ENCODE measurements at places on chromosomes 11 and 22.

GRCh38 chr22:22372086-22372485, 127.5 kb downstream of the VPREB1 start:
- no peak for DNase-seq

DNA sequence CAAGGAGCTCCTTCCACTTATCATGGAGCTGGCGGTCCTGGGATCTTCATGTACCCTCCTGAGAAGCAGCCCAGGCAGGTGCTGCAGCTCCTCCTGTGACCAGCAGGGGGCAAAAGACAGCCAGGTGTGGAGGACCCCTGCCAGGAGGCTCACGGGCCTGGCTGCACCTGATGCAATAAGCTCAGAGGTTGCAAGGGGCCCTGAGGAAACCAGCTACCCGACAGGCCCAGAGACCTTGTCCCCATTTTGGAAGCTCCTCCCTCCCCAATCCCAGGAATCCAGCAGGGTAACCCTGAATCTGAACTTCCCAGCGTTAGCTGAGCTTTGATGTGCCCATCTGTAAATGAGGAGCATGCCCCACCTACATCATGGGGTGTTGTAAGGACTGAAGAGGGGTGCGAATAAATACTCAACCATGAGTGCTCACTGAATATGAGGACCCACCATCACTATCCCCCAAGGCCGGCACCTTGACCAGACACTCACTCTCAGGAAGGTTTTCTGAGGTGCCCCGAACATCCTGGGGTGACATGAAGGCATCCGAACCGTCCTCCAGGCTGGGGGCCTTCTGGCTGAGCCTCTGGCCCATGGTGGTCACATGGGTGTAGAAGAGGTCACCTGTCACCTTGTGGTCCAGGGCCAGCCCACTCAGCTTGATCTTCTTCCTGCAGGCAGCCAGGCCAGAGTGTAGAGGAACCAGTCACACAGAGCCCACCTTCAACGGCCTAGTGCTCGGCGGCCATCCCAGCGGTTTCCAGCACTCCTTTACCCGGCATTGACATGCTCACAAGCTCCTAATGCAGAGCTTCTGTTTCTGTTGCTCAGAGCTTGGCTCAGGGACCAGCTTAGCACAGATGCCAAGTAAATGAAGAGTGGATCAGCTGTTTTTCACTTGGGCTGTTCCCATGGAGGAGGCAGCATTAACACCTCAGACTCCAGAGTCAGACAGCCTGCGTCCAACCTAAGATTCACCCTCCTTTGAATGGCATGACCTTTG, 21.7 kb downstream of the SLC43A1 start:
- peak; percentile 56 for DNase-seq

- no peak for DNase-seq
Measured at GRCh38 chr11:68375766-68376165, 63.4 kb downstream of the LRP5 start.

DNA sequence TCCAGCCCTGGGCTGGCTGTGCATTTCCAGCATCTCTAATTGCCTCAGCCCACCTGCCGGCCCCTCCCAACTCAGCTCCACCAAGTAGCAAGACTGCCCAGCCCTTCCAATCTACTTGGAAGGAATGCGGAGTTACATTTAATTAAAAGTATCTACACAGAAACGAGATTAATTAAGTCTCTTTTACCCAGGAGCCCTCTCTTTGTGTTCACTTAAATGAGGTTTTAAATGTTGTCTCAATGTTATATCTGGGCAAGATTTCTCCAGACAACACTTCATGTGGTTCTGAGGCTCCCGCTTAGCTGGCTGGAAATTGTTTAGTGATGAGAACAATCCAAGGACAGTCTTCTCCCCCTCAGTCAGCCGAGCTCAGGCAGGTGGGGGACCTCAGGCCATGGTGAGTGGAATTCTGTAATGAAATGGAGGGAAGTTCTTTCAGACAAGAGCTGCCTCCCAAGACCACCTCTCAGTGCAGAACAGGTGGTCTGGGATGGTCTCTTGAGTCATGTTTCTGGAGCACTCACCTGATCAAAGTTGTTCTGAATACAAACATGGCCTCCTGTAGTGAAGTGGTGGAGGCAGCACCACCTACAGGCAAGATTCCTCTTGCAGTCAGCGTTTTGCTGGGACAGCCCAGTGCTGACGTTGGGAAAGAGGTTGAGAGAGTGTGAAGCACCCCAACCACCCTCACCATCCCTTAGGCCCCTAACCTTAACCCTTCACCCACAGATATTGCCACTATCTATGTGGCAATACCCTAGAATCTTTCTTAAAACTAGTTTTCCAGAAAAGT, 371.6 kb downstream of the CADM1 start:
- no peak for DNase-seq

DNA sequence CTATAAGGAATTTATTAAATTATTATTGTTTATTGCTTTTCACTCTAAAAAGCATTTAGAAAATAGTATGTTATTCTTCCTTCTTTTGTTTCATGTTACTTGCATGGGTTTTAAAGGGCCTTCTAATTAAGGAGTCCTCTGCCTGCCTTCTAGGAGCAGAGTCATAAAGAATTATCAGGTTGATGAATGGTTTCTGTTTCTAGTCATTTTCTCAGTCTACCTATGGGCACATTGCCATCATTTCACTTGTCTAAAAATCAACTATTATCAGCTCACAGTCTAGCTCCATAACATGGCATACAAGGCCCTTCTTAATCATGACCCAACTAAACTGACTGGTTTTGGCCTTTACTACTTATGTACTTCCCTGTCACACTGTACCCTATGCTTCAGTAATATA, 16.2 kb downstream of the DYNC2H1 start:
- no peak for DNase-seq

DNA sequence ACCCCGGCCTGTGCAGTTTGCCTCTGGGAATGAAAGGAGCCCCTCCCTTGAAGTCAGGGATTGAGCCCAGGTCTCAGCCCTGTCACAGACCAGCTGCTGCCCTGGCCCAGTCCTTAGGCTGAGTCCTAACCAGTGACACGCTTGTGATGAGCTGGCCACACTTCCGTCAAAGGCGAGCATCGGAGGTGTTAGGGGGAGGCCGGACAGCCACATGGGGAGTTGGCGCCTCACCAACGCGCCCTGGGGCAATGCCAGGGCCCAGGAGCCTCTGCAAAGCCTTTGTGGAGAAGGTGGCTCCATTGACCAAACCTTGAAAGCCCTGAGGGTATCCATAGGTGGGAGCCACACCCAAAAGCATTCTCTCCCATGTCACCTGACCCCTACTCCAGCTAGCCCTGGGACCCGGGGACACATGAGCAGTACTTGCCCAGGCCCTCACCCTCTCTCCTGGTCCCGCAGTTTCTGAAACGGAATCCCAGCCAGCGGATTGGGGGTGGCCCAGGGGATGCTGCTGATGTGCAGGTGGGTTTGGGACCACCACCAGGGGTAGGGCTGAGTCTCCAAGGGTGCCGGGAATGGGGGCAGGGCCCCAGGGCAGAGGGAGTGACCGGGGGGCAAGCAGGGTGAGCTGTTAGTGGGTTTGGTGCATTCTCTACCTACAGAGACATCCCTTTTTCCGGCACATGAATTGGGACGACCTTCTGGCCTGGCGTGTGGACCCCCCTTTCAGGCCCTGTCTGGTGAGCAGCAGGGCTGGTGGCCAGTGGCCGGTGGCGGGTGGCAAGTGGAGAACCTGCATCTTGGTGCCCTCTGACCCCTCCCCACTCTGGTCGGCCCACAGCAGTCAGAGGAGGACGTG, 3.7 kb downstream of the PTPRCAP start:
- no peak for DNase-seq

GRCh38 chr11:18615628-18616392, 16.2 kb downstream of the MISFA start:
- no peak for DNase-seq

DNA sequence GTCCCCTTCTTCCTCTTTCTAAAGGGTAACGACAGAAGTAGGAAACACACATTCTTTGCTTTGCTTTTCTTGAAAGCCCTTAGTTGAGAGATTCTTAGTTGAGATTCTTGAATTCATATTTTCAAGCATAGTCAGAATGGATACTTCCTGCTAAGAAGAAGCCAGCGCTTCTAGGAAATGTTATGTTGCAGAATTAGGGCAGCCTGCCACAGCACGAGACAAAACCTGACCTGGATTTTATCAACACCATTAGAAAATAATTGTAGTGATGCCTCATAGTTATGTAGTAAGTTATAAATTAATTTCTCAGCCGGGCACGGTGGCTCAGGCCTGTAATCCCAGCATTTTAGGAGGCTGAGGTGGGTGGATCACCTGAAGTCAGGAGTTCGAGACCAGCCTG, 37.9 kb upstream of the NUP160 start:
- DNase-seq = no peak

- DNase-seq = no peak
Measured at GRCh38 chr11:117380676-117381075, 53.0 kb downstream of the CEP164 start.

- DNase-seq = no peak
Measured at GRCh38 chr22:41048791-41049717, 43.3 kb upstream of the EP300 start.

DNA sequence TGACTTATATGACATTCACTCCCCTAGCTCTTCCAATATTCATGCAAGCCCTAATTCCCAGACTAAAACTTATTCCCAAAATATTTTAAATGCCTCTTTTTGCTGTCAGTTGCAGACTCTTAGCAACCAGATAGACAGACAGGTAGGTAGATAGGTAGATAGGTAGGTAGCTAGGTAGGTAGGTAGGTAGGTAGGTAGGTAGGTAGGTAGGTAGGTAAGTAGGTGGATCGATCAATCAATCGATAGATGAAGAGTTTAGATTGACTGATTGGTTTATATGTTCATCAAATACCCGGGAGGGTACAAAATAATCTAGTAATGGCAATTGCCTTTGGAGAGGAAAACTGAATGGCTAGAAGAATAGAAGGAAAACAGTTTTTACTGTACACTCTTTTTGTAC, 86.3 kb downstream of the TTC28 start:
- DNase-seq = no peak

DNA sequence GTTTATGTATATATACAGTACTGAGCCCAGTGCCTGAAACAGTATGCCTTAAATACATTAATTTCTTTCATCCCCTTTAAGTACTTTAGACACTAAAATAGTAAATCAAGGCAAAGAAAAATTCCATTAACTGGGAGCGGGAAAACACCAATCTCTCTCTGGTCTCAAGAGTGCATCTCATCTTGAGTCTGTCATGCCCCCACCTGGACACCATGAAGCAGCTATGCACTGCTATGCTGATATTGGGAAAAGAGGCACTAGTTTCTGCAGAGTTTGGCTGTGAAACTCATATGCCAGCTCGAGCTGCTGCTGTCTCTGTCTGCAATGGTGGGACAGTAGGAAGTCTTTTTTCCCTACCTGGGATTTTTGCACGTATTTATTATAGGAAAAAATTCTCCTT, 754.4 kb upstream of the RAG2 start:
- no peak for DNase-seq

DNA sequence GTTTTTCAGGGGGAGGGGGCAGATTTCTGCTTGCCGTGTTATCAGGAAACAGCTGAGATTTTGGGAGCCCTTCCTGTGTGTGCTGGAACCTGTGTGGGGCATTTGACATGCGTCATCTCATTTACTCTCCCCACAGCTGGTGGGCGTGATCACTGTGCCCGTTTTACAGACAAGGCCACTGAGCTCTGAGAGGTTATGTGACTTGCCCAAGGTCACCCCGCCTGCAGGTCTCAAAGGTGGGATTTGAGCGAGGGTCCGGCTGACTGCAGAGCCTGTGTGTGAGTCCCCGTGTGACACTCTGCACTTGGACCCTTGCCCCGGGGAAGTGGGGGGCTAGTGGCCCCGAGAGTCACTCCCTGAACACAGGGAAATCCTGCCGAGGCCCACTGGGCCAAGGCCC, 48.5 kb upstream of the GCAT start:
- no peak for DNase-seq

DNA sequence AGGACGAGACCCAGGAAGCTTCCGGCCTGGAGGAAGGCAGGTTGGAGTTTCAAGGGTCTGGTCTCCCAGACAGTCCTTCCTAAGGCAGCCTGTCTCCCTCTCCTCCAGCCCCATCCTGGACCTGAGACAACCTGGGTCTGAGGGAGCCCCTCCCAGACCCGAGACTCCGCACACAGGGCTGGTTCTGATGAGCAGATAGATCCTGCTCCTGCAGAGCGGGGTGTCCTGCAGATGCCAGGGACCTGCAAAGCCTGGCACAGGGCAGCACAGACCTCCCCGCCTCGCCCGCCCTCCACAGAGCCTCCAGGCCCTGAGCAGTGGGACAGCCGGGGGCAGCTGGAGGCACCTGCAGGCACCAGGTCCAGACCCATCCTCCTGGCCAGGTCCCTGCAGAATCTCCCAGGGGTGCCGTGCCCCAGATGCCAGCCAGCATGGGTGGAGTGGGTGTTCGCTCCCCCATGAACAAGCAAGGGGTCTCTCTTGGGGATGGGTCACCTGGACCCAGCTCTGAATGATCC, 7.8 kb downstream of the PIM3 start:
- DNase-seq = no peak

DNA sequence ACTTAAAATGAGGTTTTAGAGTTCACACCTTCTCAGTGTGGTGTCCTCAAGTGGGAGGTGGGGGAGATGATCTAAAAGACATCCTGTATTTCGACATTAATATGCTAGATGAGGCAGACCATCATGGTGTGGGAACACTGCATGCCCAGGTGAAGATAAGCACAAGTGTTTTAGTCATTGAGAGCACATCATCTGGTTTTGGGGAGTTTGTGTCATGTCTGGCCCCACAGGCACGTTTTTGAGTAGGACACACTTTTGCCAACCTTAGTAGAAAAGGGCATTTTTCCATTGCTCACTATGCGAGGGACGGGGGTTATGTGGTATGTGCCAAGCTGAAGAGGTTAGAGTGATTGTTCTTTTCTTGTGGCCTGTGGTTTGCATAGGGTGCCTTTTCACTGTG, 189.3 kb downstream of the DBX1 start:
- peak; percentile 24 for DNase-seq

DNA sequence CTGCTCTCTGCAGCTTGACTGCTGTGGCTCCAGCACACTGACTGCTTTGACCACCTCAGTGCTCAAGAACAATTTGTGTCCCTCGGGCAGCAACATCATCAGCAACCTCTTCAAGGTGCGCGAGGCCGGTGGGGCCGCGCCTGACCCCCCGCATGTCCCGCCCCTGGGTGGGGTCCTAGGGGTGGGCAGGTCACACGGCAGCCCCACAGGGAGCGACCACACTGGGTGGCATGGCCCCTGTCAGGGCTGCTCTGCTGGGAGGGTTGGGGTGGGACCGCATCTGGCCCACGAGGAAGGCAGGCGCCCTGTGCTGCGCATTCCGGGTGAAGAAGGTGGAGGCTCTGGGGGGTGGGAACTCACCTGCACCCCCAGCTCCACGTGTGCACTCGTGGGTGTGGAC, 4.7 kb upstream of the TSSC4 start:
- DNase-seq = no peak

- DNase-seq = no peak
Measured at GRCh38 chr11:66268952-66269905, 790 bp downstream of the RAB1B start.

GRCh38 chr22:19207401-19207808, 28.9 kb upstream of the SLC25A1 start:
- DNase-seq = no peak

DNA sequence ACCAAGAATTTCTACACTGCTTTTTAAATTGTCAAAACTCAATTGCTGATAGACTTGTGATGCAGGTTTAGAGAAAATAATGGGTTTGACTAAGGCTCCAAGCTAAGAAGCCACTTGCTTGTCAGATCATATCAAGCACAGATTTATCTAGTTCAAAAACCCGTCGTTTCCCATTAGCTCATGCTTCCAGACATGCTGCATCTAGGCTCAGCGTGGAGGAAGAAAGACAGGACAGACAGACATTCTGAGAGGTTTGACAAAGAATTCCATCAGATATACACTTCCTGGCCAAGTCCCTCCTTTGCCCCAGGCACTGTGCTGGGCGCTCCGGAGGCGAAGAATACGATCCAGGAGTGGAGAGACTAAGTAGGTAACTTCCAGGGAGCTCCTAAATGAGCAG, 76.8 kb downstream of the KCNC1 start:
- no peak for DNase-seq

- no peak for DNase-seq
Measured at GRCh38 chr11:64638829-64639228, 47.8 kb downstream of the SLC22A12 start.

All from stimulated activated CD8-positive, alpha-beta memory T cell treated with anti-CD3 and anti-CD28 coated beads, Interleukin-4, amount 100 ng/mL, for 24 hours (primary cell).